ENCODE measurements at places on chromosomes 3 and 15.

- DNase-seq, result no peak
Measured at GRCh38 chr3:29057326-29057725, 223.5 kb upstream of the RBMS3 start.

GRCh38 chr3:46143951-46144473, 64.1 kb downstream of the CCR1 start:
- DNase-seq, result no peak

DNA sequence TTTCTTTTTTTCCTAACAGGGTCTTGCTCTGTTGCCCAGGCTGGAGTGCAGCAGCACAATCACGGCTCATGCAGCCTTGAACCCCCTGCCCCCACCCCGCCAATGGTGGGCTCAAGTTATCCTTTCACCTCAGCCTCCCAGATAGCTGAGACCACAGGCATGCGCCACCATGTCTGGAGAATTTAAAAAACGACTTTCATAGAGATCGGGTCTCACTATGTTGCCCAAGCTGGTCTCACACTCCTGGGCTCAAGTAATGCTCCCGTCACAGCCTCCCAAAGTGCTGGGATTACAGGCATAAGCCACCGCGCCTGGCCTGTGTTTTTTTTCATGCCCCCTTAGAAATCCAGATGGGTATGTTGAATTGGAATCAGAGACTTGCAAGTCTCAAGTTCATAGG, 40.3 kb downstream of the ERICH6 start:
- no peak for DNase-seq

- DNase-seq, result peak; percentile 5
Measured at GRCh38 chr3:161851941-161852566, 355.4 kb downstream of the OTOL1 start.

GRCh38 chr3:127490271-127491023, 100.1 kb downstream of the TPRA1 start:
- no peak for DNase-seq
